CD8-positive, alpha-beta T cell (primary cell): ENCODE measurements at places on chromosomes 11 and 22. TPM values are rescaled to one million over a fixed set of nuclear protein-coding genes. Genes with fewer than 3 reads are reported as not detected.

DNA sequence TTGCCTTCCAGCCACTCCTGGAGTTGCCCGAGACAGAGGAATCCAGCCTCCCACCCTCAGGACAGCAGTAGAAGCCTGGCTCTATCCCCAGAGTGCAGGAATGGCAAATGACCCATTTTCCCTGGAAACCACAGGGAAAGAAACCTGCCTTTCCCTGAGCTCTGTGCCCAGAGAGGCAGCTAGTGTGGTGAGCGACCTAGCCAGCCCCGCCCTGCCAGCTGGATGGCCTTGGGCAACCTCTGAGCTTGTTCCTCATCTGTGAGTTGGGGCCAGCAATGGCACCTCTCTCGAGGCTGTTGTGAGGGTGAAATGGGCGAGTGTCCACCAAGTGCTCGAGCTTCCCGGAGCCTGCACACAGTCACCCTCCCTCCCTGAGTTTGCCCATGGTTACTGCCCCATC lies 3.7 kb downstream of the OMP start:
- DNase-seq = no peak

Gene SCGB1C1
- not detected for total RNA-seq

GRCh38 chr11:11860103-11860979 lies 18.6 kb downstream of the USP47 start:
- DNase-seq = no peak

GRCh38 chr11:19181531-19182261 lies 20.1 kb downstream of the CSRP3 start:
- no peak for DNase-seq

DNA sequence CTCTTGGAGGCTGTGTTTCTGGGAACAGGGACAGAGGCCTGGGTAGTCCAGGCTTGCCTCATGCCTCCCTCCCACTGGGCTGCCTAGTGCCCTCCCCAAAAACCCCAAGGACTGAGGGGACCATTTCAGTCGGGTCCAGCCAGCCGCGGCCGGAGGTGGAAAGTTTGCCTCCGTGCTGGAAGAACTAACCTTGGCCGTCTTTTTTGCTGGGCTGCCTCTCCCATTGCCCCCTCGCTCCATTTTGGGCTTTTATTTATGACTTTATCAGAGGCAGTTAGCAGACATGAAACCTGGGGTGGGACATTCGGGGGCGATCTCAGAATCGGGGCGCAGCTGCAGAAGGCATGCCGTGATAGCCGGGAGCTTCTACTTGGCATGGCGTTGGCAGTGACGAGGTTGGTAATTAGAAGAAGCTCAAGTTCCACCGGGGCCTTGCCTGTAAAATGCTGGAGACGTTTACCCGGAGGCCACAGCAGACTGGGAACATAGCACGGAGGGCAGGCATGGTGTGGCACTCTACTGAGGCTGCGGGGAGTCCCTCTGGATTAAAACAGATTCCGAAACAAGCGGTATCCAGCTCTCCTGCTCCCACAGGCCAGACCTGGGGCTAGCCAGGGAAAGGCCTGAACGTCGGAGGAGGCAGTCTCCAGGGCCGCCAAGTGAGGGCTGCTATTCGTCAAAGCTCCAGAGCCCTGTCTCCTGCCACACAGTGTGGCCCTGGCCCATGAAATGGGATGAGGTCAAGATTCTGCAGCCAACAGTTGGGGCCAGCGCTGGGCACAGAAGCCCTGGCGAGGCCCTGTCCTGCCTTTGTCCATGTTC lies 76.4 kb upstream of the PPARA start:
- DNase-seq = no peak

- DNase-seq = no peak
These were observed 5.9 kb downstream of the SF1 start for GRCh38 chr11:64772303-64773018.
